MCF 10A (cell line): ENCODE measurements at places on chromosomes 12 and 14. TPM values are rescaled to one million over a fixed set of nuclear protein-coding genes. Genes with fewer than 3 reads are reported as not detected.

Gene RNASE3
- total RNA-seq = not detected in 2 replicates

Gene DBX2
- not detected in 2 replicates for total RNA-seq

Gene OR6C76
- not detected in 2 replicates for total RNA-seq

Gene ACACB
- total RNA-seq = 1.0 and 1.3 TPM in 2 replicates

Gene A2ML1
- total RNA-seq = not detected in 2 replicates

- peak; percentile 92 for DNase-seq
These were observed 6.1 kb upstream of the FAIM2 start for GRCh38 chr12:49909826-49910225.

DNA sequence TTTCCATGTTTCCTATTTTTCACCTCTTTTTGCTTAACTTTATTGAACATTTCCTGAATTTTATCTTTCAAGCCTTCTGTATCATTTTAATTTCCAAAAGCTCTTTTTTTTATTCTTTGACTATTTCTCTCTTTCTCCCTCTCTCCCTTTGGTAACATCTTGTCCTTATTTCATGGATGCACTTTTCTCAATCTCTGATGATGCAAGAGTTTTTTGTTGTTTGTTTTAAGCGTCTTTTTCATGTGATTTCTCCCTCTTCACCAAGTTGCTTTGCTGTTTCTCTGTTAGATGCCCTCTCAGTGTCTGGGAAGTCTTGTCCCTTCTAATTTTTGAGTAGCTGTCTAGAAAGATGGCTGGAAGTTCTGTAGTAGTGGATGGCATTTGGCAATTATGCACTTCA lies 62.6 kb downstream of the ANO6 start:
- DNase-seq = no peak

GRCh38 chr14:100472094-100472455 lies 115.1 kb downstream of the BEGAIN start:
- DNase-seq = no peak

DNA sequence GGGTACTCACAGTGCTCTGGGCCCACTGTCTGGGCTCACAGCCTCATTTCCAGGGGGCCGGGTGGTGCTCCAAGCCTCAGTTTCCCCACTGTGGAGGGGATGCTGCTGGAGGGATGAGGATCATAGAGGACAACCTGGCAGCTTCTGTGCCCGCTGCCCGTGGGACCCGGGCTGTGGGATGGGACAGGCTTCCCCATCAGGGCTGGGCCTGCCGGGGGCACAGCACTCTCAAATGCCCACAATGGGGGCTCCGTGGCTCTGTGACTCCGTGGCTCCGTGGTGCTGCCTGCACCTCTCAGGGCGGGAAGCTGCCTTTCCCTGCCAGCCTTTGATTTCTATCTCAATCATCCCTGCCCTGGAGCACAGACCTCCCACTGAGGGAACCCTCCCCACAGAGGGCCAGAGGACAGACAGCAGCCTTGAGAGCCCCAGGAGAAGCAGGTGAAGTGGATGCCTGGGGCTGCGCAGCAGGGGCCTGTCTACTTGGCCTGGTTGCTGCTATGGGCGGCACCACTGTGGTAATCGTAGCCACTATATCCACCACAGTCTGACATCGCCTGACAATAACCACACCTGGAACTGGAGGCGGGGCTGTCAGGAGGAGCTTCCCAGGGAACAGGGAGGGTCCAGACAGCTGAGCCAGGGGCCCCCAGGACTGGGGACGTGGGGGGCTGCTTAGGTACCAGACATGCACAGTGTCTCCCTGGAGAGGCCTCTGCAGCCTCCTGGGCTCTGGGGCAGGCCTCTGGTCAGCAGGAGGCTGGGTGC lies 375.9 kb downstream of the TMEM121 start:
- DNase-seq = no peak

GRCh38 chr14:71932229-71932981 lies at the start of gene RGS6:
Gene RGS6 (plus strand): TSS chr14:71932429.
- DNase-seq = peak; percentile 35

GRCh38 chr14:89507926-89508460 lies 91.0 kb upstream of the FOXN3 start:
- peak; percentile 67 for DNase-seq

- peak; percentile 63 for DNase-seq
These were observed 4.6 kb downstream of the MARCHF9 start for GRCh38 chr12:57759360-57759980.

- DNase-seq = peak; percentile 60
These were observed 119.6 kb downstream of the LRRIQ1 start for GRCh38 chr12:85155791-85156190.

- DNase-seq = no peak
These were observed 178.0 kb downstream of the GRIP1 start for GRCh38 chr12:66500841-66501240.

DNA sequence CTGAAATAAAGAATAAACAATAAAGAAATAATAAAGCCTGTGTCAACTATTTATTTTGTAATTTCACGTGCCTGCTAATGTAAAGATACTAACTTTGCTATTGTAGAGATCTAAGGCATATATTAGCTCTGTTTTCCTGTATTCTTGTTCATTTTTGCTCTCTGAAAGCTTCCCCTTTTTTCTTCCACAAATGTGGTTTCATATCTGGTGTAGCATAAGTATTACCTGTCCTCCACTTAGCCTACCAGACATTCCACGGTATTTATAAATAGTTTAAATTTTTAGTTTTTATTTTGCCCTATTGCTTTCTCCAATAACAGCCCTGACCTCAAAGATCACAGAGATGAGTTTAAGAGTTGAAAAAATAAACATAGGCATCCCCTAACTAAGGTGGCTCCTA lies 92.6 kb upstream of the ATP2B1 start:
- no peak for DNase-seq

DNA sequence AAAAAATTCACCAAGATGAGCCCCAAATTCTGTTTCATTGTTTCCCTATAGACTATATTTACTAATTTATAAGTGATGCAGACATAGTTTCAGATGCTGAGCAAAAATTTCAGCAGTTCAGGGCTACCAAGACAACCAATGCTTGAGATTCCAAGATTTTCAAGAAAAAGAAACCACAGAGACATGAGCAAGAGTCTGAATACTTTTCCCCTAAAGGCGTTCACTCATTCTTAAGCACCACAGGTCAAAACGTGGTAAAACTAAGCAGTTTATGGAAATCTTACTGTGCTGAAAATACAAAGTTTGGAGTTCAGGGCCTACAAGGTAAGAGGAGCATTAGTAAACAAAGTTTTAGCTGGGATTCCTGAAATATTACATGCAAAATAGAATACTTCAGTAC lies 221.2 kb downstream of the KCNH5 start:
- no peak for DNase-seq

DNA sequence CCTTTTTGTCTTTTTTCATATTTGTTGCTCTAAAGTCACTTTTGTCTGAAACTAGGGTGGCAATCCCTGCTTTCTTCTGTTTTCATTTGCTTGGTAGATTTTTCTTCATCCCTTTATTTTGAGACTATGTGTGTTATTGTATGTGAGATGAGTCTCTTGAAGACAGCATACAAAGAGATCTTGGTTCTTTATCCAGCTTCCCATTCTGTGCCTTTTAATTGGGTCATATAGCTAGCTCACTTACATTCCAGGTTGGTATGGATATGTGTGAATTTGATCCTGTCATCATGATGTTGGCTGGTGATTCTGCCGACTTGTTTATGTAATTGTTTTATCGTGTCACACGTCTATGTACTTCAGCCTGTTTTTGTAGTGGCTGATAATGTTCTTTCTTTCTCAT lies 267.7 kb upstream of the MGAT4C start:
- no peak for DNase-seq

GRCh38 chr12:61780435-61780834 lies 479.8 kb upstream of the USP15 start:
- no peak for DNase-seq

DNA sequence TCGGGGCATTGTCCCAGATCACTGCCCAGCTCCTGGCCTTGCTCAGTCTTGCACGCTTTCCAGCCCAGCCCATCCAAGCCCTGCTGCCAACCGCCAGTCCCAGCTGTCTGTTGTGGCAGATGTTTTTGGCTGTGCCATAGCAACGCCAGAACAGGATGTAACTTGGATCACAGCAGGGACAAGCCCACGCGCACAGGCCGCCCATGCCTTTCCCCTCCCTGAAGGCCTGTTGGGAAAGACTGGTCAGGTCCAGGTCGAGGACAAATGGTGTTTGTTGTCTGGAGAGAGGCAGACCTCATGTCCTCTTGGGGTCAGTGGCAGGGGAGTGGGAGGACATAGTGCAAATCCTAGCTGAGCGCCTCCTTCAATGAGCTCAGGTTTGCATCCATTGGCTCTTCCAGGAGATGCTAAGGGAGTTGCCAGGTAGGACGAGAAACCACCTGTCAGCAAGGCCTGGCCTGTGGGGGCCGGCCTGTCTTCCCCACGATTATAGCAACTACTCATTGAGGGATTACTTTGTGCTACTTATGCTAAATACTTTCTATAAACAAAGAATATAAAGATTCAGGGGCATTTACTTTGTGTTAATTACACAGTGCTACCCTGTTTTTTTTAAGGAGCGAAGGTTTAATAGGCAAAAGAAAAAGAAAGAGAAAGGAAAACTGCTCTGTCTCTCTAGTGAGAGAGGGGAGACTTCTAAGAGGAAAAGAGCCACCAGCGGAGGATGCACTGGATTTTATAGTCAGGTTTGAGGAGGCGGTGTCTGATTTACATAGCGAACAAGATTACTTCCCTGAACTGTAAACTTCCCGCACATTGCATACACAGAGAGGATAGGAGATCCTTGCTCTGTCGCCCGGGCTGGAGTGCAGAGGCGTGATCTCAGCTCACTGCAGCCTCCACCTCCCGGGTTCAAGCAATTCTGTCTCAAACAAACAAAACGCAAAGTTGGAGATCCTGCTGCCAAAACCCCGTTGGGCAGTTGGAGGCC lies 42.8 kb upstream of the CORO1C start:
- DNase-seq = peak; percentile 58

DNA sequence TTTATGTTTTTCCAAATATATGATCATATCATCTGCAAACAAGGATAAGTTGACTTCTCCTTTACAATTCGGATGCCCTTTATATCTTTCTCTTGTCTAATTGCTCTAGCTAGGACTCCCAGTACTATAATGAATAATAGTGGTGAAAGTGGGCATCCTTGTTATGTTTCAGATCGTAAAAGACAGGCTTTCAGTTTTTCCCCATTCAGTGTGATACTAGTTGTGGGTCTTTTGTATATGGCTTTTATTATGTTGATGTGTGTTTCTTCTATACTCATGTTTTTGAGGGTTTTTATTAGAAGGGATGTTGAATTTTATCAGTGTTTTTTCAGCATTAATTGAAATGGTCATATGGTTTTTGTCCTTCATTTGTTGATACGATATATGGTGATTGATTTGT lies 97.3 kb downstream of the FUT8 start:
- no peak for DNase-seq

DNA sequence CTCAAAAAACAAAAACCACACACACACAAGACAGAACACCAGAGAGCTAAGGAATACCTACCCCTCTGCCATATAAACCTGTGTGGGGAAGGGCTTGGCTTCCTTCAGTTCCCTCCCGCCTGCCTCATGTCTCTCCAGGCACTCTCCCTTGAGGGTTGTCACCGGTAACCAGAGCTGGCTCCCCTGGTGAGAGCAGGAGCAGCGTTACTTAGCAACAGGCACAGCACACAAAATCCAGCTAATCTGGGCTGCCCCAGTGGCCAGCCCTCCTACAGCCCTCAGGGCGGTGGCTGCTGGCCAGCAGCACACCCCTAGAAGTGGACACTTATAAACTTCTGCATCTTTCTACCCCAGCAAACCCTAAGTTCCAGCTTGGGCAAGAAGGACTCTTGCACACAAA lies 21.6 kb upstream of the NR4A1 start:
- DNase-seq = peak; percentile 43

DNA sequence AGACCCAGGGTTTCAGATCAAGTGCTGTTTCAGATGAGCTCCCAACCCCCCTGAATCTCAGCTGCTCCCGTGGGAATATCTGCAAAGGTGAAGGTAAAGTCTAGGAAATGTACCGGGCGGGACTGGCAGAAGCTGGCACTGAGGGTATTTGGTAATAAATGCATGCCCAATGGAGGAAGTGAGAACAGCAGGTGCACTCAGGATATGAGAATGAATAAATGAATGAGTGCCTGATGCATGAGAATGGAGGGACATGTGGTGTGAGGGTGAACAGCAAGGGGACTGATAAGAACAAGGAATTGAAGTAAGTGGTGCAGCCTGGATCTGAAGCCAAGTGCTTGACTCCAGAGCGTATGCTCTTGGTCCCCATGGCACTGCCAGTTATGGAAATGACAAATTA lies 11.6 kb downstream of the RAPGEF3 start:
- no peak for DNase-seq

- no peak for DNase-seq
These were observed 31.8 kb downstream of the SLC8B1 start for GRCh38 chr12:113302886-113303640.

DNA sequence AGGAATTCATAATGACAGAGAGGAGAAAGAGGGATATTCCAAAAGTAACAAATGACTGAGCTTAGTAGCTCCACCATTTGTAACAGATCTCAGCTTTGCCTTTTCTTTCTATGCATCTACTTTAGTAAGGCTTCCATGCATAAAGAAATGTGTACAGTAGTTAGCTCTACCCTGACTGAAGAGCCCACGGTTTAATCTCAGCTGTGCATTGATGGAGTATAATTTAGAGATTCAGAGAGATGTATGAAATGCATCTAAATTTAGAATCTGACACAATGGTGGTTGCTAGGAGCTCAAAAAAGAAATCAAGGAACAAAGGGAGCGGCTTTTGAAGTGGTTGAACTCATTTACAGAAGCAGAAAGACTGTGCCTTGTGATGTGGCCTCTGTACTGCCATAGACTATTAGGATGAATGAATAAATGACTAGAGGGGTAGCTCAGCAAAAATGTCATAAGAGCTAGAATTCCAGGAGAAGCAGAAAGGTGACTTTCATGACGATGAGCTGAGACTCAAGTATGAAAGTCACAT lies 838.6 kb downstream of the RPS29 start:
- no peak for DNase-seq

DNA sequence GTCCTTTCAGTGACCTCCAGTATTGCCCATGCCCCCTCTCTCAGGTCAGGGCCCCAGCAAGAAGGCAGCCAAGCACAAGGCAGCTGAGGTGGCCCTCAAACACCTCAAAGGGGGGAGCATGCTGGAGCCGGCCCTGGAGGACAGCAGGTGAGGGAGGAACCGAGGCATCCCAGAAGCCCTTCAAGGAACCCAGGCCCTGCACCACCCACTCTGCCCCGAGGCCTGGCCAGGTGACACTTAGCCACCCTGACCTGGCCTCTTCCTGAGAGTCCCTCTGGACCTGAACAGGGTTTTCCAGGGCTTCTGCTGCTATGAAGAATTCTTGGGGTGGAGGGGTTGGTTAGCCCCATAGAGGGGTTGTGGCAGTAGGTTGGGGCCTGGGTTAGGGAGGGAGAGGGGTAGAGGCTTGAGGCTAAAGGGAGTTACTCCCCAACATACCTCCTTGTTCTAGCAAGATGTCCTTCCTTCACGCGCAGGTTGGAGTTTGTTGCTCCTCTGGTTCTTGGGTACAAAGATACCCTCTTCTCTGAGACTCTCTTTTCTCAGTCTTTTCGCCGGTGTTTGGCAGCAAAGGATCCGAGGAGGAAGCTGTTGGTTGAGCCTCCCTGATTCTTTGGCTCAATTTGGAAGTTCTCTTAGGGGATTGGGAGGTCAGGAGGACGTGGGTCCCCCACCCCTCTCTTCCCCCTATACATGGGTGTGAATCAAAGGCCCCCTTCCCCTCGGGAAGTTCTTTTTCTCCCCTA lies 2.1 kb downstream of the TARBP2 start:
- no peak for DNase-seq
